ENCODE measurements at places on chromosomes 2 and 18.

GRCh38 chr2:74540291-74540690 lies 10.6 kb downstream of the HTRA2 start:
- DNase-seq, result no peak

- no peak for DNase-seq
These were observed 103.0 kb downstream of the HNRNPLL start for GRCh38 chr2:38499548-38500282.

- no peak for DNase-seq
These were observed 75.5 kb upstream of the CCDC68 start for GRCh38 chr18:55034742-55035141.

DNA sequence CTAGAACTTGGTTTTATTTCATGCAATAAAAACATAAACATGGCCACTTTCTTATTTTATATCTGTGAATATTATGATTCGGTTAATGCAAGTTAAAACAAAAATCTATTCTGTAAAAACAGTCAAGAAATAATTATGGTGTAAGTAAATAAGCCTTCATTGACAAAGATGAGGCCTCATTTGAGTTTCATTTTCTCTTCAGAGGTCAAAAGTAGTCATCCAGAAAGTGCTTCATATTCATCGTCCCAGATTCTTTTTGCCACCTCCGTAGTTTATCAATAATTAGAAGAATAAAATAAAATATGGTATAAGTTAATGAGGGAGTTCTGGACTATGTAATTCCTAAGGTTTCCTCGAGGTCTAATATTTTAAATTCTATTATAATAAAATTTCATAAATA lies 19.4 kb upstream of the HNRNPA3 start:
- no peak for DNase-seq

- DNase-seq, result no peak
These were observed 123.1 kb downstream of the KYNU start for GRCh38 chr2:143000599-143000998.

- DNase-seq, result no peak
These were observed 24.0 kb downstream of the PPM1B start for GRCh38 chr2:44192646-44193045.

DNA sequence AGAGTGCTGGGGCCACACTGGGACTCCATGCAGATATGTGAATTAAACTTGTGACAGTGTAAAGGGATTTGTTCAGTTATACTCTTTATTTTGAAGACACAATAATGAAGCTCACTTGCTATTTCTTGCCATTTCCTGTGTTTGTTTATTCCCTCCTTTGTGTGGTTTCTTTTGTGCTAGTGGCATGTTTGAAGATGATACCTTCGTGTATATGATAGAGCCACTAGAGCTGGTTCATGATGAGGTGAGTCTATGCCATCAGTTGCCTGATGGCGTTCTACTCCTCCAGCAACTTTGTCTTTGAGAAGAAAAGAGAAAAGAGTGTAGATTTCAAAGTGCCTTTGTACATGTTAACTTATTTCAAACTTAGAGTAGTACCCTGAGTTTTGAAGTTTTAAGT lies 99.2 kb upstream of the FAM237A start:
- DNase-seq, result no peak

- no peak for DNase-seq
These were observed 12.3 kb downstream of the EN1 start for GRCh38 chr2:118834901-118835745.

- DNase-seq, result no peak
These were observed 33.2 kb upstream of the YES1 start for GRCh38 chr18:845152-845819.

- no peak for DNase-seq
These were observed 147.9 kb downstream of the AKAIN1 start for GRCh38 chr18:5049124-5049523.

GRCh38 chr2:10274983-10275802 lies 27.5 kb upstream of the HPCAL1 start:
- no peak for DNase-seq

- no peak for DNase-seq
These were observed 16.7 kb upstream of the PLEKHM3 start for GRCh38 chr2:208042041-208042440.

DNA sequence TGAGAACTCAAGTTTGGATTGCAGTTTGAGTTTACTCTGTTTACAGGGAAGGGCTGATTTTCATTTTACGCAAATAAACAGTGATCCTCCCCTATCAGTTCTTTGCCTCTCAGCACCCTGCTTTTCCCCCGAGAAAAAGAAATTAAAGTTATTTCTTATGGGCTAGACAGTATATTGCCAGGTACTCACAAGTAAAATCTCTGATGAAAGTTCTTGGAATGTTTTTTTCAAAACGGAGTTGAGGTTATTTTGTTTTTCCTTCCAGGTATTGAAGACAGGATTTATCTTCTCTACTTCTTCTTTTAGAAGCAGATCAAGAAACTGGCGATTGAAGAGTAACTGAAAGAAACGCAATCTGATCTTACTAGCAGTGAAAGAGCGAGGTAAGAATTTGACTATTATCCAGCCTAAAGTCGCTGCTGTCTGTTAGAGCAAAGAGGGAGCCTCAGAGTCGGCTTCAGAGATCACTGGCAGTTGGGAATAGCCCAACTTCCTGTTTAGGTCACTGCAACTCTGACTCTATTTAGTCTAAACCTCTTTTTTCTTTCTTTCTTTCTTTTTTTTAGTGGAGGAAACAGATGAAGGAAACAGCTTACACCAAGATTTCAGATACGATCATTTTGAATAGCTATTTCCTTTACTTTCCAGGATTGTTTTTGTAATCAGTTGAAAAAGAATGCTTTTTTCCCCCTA lies at the start of gene TFPI:
Gene TFPI, minus strand, starts transcription at position 425 of the 693 bp plus-strand sequence. CDS start 50,667 bp downstream, outside the sequence.
- DNase-seq, result peak; percentile 83

DNA sequence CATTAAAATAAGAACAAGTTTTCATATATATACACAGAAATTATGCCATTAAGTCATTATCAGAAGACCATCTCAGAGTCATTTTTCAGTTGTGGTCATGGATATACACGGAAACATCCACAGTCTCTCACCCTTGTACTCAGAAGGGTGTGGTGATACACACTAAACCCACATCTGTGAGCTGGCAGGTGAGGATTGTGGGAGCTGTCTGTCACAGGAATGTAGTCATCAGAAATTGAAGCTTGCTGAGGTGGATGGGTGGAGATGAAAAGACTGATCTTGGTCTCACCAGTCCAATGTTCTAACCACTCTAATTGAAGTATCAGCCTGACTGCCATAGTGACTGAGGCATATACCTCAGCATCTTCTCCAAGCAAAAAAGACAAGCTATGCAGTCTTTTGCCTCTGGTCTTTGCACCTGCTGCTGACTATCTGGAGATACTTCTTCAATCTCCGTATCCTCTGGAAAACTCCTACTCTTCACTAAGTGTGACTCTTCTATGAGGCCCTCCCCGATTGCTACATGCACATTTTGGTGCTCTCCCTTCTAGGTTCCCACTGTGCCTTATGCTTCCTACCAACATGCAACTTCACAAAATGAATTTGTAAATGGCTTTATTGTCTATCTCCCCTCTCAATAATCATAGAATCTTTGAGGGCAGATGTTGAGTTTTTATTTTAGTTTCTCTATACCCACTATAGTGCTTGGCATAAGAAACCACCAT lies 232.8 kb downstream of the DYM start:
- DNase-seq, result peak; percentile 25

- DNase-seq, result no peak
These were observed 53.6 kb upstream of the SNTG2 start for GRCh38 chr2:897091-897490.

DNA sequence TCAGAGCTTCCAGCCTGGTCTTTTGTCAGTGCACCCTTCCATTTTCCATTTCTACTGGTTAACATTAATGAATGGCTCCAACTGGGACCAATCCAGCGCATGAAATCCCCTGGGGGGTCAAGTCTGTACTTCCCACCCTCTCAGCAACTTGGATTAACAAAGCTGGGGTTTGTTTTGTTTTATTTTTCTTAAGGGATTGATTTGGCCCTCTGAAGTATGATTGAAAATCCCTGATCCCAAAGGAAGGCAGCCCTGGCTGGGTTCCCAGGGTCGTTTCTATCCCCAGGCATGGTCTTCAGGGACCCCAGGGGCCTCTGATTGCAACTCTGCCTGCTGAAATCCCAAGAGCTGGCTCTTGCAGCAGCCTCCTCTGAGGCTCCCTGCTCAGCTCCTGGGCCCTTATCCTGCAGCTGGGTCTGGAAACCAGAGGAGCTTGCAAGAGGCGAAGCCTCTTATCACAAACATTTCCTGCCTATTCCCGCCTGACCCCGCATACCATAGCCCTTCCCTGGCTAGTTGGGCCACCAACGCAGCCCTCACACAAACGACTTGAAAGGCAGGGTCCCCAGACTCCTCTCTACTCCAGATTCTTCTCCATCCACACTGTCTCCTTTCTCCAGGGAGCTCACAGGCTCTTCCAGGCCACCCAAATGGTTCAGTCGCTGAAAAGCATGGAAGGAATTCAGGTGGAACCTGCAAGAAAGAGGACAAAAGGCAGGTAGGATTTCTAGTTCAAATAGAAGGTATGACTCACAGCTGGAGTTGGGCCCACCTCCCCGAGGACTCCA lies 109.7 kb upstream of the PKDCC start:
- DNase-seq, result no peak

DNA sequence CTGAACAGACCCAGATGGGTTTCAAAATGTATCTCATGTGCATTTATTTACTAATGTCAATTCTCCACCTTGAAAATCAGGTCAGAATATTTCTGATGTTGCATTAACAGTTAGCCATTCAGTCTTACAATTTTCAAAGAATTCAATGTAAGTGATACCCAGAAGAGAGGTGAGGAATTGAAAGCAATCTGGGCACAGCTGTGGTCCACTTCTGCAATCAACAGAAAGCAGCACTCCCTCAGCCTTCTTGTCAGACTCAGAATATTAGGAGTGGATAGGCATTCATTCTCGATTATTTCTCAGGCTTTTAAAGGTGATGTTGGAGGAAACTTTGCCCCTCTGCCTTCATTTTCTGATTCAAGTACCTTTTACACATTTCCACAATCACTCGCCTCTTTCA lies 15.7 kb downstream of the CCL20 start:
- no peak for DNase-seq

- DNase-seq, result no peak
These were observed 87.5 kb downstream of the CCDC85A start for GRCh38 chr2:56271275-56271674.

GRCh38 chr2:47014564-47015051 lies 99.0 kb upstream of the MCFD2 start:
- no peak for DNase-seq

DNA sequence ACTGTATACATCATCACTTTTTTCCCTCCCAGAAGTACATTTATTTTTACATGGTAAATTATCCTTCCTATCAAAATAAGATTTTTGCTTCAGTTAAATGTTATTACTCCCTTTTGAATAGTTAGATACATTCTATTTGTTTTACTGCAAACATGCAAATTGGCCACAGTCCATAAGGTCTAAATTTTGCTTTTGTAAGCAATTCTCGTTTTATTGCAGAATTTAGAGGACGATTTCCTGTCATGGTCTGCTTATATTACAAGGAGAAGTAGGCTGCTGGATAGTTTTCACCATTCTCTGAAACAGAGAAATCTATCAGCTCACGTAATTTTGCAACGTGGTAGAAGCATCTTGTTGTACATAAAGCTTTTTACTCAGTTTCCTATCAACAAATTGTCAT lies 1632.5 kb downstream of the LRP1B start:
- no peak for DNase-seq

DNA sequence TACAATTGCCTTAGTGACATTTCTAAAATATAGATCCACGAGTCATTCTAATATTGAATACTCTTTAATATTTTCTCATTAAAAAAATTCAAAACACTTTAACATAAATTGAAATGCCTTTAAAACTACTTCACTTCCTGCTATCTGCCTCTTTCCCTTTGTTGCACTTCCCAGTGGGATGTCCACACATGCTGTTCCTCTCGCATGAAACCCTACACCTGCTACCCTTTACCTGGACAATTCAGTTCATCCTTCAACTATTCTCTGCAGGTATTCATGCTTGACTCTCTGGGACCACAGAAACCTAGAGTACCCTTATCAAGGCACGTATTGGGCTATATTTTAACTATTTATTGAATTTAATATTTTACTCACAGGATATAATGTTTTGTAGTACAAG lies 373.3 kb upstream of the GALNT5 start:
- DNase-seq, result no peak

DNA sequence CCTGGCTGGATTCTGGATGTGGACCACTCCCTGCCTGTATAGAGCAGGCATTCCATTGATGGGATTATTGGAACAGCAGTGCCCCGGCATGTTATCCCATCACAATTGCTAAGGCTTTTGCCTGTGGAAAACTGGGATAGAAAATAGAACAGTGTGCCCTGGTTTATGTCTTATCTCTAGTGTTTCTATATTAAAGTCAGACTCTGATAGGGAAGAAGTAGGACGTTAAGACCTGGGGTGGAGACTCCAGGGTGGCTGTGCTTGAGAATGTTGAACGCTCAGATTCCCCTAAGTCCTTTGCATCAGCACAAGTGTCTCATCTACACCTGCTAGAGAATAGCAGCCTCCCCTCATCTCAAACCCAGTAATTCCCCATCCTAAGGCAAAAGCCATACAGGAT lies 10.8 kb upstream of the NETO1 start:
- no peak for DNase-seq

- DNase-seq, result no peak
These were observed 112.8 kb upstream of the TMEFF2 start for GRCh38 chr2:192307530-192307929.

DNA sequence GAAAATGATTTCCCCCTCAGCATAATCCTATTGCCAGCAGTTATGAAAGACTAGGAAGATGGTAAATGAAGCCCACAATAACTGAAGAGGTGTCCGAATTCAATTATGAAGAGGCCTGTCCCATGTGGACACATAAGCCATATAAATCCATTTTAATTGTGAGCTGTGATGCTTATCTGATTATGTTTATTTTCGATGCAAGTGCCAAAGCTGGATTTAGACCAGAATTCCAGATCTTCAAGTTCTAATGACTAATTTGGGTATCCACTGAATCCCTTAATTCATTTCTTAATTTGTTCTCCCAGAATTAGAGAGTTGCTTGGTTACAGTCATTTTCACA lies 24.5 kb downstream of the SPATS2L start:
- no peak for DNase-seq

DNA sequence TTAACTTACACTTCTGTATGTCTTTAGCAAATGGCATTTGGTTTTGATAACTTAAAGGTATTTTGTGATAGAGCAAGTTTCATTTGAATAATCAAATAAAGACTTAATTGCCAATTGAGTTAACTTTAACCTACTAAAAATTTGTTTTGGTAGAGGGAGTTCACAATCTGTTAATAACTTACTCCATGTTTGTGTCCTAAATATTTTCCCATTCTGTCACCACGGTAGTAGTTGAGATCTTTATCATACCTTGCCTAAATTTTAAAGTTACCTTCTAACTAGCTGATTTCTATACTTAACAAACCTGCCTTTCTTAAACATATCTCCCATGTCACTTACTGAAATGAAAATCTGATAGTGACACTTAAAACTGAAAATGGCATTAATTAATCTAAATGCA lies 127.1 kb downstream of the TMEFF2 start:
- DNase-seq, result no peak

DNA sequence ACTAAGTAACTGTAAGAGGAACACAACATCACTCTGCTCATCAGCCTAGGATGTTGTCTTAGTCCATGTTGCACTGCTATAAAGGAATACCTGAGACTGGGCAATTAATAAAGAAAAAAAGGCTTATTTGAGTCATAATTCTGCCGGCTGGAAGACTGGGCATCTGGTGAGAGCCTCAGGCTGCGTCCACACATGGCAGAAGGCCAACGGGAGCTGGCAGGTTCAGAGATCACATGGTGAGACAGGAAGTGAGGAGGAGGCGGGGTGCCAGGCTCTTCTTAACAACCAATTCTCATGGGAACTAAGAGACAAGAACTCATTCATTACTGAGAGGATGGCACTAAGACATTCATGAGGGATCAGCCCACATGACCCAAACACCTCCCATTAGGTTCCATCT lies 46.8 kb downstream of the EPG5 start:
- peak; percentile 68 for DNase-seq
